ENCODE measurements at places on chromosomes 2 and 18.

DNA sequence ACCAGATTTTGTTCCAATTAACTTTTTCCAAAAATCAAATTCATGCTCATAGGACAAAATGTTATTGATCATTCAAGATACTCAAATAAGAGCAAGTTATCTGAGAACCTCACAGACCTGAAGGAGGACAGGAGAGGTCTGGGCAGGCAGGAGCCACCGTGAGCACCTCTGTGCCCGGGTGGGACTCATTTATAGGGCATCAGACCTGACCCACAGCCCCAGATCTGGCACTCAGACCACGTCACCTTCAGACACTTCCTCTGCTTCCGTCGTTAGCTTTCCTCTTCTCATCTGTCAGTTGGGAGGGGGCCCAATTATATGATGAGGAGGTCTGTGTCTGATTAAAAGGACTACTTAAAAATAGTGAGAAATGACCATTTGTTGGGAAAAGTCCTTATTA is 169.4 kb downstream of the EIPR1 start:
- no peak for DNase-seq

DNA sequence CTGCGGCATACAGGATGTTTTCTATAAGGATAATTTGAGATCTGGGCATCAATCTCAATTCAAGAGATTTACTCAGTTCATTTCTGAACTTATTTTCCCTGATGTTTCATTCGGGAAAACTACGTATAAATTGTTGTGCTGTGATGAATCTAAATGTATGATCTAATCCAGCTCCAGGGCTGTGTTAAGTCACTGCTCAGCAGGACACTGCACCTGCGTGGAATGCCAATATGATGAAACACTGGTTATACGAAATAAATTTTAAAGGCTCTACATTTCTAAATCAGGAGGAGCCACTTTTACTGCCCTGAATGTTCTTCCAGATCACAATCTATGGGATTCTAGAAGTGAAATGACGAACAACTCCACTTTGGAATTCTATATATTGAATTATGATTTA is 259.0 kb downstream of the HNMT start:
- DNase-seq = no peak

- DNase-seq = no peak
These were observed 49.0 kb upstream of the BCL2L11 start for GRCh38 chr2:111071600-111072171.

DNA sequence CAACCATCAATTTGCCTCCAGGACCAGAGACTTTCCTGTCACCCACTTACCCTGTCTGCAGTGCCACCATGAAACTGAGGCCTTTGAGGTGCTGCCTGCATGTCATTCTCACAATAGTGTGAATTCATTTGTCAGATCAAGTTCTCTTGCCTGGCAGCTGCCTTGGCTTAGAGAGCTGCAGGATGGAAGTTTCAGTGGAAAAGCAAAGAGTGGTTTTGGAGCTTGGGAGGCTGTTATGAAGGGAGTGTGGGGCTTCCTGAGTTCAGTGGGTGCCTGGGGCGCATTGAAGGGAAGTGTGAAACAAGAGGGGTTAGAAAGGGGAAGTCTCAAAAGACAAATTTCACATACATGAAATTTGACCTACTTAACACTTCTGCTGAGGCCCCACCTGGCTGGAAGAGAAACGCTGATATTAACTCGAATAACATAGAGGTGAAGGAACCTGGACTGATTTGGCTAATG is 7.9 kb upstream of the LBH start:
- DNase-seq = no peak

- DNase-seq = peak; percentile 81
These were observed 43.1 kb upstream of the LONRF2 start for GRCh38 chr2:100365434-100365833.

GRCh38 chr2:32264422-32265105 is at the start of gene NLRC4:
TSS of gene NLRC4 (minus strand) at chr2:32264886. CDS start at chr2:32256775, 8,111 bp downstream.
- no peak for DNase-seq

DNA sequence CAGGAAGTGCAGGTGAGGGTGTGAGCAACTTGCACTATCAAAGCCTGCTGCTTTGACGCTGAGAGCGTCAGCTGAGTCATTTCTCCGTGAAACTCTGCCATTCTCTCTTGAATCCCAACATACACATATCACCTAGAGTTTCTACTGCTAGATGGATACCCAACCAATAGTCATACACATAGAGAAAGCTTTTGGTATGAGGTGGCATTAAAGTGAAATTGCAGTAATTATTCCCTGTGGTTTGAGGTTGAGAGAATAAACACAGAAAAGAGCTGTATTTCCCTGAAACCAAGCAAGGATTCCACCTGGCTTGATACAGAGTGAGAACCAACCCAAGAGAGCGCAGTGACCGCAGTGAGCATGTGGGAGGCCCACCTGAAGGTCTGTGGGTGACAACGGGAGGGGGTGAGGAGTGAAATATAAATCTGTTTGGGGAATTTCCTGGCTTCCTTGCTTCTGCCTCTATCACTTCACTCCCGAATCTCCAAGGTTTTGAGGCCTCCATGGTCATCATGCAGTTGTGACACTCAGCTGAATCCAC is 28.8 kb upstream of the TMEM18 start:
- DNase-seq = no peak

DNA sequence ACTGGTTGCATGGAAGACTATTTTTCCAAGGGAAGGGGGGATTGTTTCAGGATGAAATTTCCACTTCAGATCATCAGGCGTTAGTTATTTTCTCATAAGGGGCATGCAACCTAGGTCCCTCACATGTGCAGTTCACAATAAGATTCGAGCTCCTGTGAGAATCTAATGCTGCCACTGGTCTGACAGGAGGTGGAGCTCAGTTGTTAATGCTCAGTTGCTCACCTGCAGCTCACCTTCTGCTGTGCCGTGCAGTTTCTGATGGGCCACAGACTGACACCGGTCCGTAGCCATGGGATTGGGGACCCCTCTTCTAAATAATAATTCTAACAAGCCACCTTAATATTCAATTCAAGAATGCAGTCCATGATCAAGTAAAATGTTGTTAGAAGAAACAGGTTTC is 34.9 kb downstream of the PLCL1 start:
- no peak for DNase-seq

- no peak for DNase-seq
These were observed 29.3 kb upstream of the DCC start for GRCh38 chr18:52310651-52311050.

GRCh38 chr2:190847504-190848081 is 33.0 kb upstream of the GLS start:
- no peak for DNase-seq
